ENCODE measurements at places on chromosomes 5 and 9.

DNA sequence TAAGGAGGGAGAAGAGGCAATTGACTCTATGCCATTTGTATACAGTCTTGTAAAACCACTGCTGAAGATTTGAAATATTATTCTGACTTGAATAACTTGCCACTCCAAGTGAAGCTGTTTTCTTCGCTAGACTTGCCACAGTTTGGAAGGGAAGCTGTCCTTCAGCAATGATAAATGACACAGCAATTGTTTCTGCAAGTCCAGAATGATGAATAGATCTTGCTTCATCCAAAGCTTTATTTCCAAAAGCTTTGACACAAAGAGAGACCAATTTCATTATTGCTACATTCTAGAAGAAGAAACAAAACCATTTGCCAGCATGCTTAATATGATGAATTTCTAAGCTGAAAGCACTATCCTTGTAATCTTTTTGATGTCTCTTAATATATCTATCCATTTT lies 73.7 kb downstream of the ZNF366 start:
- no peak for DNase-seq

- DNase-seq: no peak
Measured at GRCh38 chr9:133572821-133573361, 36.3 kb downstream of the FAM163B start.

- DNase-seq: peak; percentile 46
Measured at GRCh38 chr9:121463026-121463807, 36.4 kb downstream of the GGTA1 start.

GRCh38 chr5:135013947-135014570 lies 20.0 kb downstream of the PITX1 start:
- DNase-seq: no peak

- DNase-seq: no peak
Measured at GRCh38 chr9:99235926-99236634, 14.0 kb downstream of the SEC61B start.

DNA sequence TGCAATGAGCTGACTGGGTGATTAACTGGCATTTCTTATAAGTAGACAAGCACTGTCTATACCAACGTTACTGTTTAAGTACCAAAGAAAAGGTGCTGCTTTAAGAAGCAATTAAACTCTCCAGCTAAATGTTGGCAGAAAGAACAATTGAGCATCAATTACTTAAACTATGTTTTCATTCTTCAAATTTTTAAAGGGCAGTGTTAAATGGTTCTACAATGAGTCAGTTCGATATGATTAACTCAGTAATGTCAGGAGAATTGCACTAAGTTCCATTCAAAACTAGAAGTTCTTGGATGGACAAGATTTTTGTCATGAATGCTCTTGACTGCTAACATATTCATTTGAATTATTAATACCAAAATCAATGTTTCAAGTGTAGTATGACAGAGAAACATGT lies 593.7 kb downstream of the DNAH5 start:
- no peak for DNase-seq

DNA sequence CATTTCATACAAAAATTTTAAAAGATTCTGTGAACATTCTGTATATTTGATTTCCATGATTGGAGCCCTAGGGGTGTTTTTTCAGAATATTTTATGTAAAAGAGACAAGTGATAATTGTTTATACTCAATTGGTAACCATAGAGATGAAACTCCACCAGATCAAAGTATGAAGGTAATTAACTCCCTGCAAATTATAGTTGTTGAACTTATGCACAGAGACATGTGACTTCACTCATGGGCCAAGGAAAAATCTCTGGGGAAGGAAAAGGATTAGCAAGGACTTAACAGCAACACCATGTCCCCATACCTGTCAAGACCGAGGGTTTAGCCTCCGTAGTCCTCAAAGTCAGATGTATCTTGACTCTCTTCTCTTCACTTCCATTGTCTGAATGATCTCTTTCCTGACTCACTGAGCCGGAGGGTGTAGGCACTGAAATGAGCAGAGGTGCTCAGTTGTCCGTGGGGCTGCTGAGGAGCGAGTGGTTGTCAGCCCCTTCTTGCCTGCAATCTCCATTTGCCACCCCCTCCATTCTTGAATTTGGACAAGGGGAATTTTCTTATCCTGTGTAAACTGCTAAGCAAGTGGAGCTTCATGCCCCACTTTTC lies 17.5 kb upstream of the CXCL14 start:
- no peak for DNase-seq

DNA sequence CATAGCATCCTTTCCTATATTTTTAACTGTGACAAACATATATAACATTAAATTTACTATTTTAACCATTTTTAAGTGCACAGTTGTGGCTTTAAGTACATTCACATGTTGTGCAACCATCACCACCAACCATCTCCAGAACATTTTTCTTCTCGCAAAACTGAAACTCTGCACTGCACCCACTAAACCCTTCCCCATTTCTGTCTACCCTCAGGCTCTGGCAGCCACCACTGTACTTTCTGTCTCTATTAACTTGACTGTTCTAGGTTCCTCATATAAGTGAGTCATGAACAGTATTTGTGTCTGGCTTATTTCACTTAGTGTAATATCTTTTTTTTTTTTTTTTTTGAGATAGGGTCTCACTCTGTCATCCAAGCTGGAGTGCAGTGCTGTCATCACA lies 25.5 kb downstream of the KCNMB1 start:
- DNase-seq: no peak

DNA sequence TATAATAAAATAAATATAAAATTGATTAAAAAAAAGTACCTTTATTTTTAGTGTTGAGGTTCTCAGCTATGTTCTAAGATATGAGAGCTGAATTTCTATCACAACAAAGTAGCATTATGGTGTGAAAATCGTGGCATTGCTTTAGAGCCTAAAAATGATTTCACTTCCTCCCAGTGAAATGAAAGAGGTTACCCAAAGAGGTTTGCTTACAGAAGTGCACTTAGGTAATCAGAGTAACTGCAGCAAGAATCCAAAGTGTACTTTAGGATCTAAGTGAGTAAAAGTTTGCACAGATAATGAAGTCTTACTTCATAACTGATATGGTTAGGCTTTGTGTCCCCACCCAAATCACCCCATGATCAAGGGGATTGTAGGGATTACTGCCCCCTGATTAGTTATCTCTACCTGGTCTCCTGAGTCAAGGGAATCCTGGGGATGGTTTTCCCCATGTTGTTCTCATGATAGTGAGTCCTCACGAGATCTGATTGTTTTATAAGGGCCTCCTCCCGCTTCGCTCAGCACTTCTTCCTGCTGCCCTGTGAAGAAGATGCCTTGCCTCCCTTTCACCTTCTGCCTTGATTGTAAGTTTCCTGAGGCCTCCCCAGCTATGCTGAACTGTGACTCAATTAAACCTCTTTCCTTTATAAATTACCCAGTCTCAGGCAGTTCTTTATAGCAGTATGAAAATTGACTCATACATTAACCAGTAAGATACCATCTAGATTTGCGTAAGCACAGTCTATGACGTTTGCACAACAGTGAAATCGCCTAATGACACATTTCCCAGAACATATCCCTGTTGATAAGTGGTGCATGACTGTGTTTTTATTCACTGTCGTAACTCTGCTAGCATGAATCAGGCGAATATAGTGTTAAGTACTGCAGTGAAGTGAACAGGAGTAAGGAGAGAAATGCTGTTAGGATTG lies 40.3 kb upstream of the LRRC70 start:
- peak; percentile 61 for DNase-seq

GRCh38 chr5:61966296-61966955 lies 339.6 kb upstream of the KIF2A start:
- no peak for DNase-seq

DNA sequence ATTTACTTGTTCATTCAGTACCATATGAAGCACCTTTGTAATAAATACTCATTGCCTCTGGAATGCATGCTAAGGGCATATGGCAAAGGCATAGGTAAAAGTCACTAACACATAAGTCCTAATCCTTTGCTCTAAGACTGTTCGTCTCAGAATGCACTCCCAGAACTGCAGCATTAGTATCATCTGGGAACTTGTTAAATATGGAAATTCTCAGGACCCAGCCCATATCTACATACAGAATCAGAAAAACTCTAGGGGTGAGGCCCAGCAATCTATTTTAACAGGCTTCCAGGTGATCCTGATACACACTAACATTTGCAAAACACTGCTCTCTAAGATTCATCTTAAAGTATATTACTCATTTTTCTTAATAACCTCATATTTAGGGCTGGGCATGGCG lies 113.8 kb upstream of the CDH6 start:
- DNase-seq: no peak

GRCh38 chr9:68619072-68619471 lies 78.4 kb upstream of the TMEM252 start:
- DNase-seq: no peak

- no peak for DNase-seq
Measured at GRCh38 chr9:78468974-78469576, 172.2 kb downstream of the PSAT1 start.

GRCh38 chr9:124349675-124350493 lies 65.4 kb downstream of the PSMB7 start:
- no peak for DNase-seq

DNA sequence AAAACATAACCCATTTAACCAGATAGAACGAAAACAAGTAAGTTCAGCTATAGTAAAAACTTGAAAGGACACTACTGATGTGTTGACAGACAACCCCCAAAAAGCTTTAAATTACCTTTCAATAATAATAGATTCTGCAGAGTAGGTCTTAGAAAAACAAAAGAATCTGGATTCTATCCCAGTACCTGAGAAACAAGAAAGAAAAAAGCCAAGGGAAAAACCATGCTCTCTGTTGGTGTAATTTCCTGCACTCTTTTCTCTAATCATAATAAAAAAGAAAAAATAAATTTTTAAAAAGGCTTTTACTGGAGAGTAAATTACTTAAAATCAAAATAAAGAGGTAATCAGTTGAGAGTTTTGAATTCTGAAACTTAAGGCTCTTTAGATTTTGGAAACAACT lies 1090.4 kb downstream of the PTPRD start:
- DNase-seq: no peak

- DNase-seq: no peak
Measured at GRCh38 chr9:129454467-129455067, 166.3 kb downstream of the C9orf50 start.

DNA sequence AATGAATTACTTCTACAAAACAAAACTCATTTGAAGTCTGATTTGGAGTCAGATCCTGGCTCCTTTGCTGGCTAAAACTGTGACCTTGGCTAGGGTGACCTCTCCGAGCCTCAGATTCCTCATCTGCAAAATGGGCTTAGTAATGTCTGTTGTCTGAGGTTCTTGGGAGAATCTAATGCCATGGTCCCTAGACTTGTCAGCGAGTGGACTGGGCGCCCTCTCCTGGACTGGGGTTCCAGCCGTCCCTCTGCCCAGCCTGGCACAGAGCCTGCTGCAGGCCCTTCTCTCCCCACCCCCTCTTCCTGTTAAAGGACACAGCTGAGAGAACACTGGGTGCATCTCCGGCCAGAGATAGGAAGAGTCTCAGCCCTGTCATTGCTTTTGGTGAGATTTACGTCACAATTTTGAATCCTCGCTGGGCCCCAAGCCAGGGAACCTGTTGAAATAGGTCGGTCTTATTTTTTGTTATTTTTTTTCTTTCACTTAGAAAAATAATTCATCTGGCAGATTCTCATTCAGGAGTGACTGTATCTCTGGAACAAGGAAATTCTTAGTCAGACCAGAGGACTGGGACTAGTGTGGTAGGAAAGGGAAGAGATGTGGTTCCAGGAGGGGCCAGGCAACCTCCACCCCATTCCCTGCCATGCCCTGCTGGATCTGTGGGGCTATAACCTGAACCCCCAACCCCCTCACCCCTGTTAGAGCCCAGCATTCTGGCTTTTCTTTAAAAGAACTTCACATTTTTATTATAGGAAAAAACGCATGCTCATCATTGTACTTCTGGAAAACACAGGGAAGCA lies 48.2 kb upstream of the RPL26L1 start:
- no peak for DNase-seq

GRCh38 chr9:124077915-124078572 lies 66.5 kb downstream of the LHX2 start:
- peak; percentile 29 for DNase-seq

GRCh38 chr9:24625097-24625496 lies 79.4 kb upstream of the IZUMO3 start:
- no peak for DNase-seq

- peak; percentile 64 for DNase-seq
Measured at GRCh38 chr9:92634712-92635605, 35.0 kb downstream of the IPPK start.

- DNase-seq: no peak
Measured at GRCh38 chr9:70100362-70100761, 56.7 kb downstream of the MAMDC2 start.

DNA sequence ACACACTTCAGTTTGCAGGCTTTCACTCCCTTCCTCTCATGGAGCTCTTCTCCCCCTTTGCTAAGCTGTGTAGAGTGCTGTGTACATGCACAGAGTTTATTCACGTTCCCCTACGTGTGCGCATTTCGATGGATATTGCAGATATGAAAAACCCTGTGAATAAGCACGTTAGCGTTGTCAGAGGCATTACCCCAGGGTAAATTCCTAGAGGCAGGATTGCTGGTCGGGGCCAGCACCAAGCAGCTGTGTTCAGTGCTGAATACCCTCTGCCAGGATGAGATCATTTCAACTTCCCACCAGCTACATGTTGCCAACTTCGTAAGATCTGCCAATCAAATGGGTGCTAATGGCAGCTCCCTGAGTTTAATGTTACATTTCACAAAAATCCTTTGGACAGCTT lies 172.3 kb upstream of the PPP1R26 start:
- DNase-seq: no peak

GRCh38 chr9:97518909-97519307 lies 17.4 kb downstream of the TMOD1 start:
- no peak for DNase-seq

DNA sequence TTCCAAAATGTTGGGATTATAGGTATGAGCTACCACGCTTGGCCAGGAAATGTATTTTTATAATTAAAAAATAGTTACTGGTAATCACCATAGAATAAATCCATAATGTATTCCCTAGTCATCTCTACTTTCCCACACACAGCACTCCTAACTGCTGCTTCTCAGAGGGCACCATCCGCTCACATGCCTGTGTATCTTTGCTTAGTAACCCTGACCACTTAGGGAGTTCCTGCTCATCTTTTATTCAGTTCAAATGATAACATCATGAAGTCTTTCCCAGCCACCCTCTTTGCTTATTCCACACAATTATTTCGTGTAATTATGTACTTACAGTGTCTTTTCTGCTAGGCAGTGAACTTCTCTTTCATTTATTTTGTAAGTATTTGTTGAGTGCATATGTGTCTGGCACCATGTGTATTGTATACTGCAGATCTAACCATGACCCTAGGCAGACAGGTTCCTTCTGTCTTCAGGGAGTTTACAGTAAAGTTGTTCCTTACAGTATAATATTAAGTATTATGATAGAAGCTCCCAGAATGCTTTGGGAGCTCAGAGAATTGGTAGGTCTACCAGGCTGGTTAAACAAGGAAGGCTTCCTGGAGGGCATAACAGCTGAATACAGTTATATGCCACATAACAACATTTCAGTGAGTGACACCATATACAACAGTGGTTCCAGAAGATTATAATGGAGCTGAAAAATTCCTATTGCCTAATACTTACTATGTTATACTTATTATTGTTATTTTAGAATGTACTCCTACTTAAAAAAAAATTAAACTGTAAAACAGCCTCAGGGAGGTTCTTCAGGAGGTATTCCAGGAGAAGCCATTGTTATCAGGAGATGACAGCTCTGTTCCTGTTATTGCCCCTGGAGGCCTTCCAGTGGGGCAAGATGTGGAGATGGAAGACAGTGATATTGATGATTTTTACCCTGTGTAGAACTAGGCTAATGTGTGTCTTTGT lies 39.2 kb downstream of the DCAF10 start:
- no peak for DNase-seq

All from Caco-2 (cell line).